Ascending aorta (tissue), 2 donors: ENCODE measurements at places on chromosomes 6 and 20. TPM values are rescaled to one million over a fixed set of nuclear protein-coding genes. Genes with fewer than 3 reads are reported as not detected.

Gene SYCP2
- 60.9 TPM for total RNA-seq

Gene BIRC7
- not detected for total RNA-seq

Gene FAM209B
- total RNA-seq, result not detected

Gene MAFB
- 84.6 TPM for total RNA-seq

Gene HBS1L
- total RNA-seq, result 9.8 TPM

Gene TGM3
- not detected for total RNA-seq

Gene SNAI1
- total RNA-seq, result 64.4 TPM

Gene KIF16B
- total RNA-seq, result 6.3 TPM

Gene OOEP
- total RNA-seq, result not detected

Gene CDK19
- total RNA-seq, result 5.2 TPM

Gene HLA-DRB5
- 19.9 TPM for total RNA-seq

Gene WFDC10B
- total RNA-seq, result not detected

Gene IYD
- total RNA-seq, result under 0.01 TPM

Gene MOG
- not detected for total RNA-seq

Gene MCCD1
- total RNA-seq, result not detected

Gene NR2E1
- total RNA-seq, result not detected

Gene GGTLC1
- not detected for total RNA-seq

Gene COL9A1
- 0.21 TPM for total RNA-seq

Gene MYMX
- 13.9 TPM for total RNA-seq

Gene LHFPL5
- not detected for total RNA-seq

Gene JAG1
- 101 TPM for total RNA-seq

Gene C6orf163
- total RNA-seq, result not detected

Gene ZKSCAN4
- total RNA-seq, result 3.1 TPM

Gene NFATC2
- 7.9 TPM for total RNA-seq

Gene TBX18
- total RNA-seq, result 81.0 TPM

Gene WFDC5
- not detected for total RNA-seq

Gene TBXT
- not detected for total RNA-seq

Gene GPR6
- not detected for total RNA-seq

Gene DOK5
- total RNA-seq, result not detected

Gene HLA-C
- total RNA-seq, result 921 TPM

Gene LY6G6F
- total RNA-seq, result not detected

Gene ZSCAN23
- not detected for total RNA-seq

Gene FOXF2
- total RNA-seq, result 5.2 TPM

Gene PDSS2
- 0.85 TPM for total RNA-seq

Gene CFAP61
- total RNA-seq, result not detected

Gene NCOA5
- total RNA-seq, result 70.4 TPM

Gene HLA-DQA2
- 2.2 TPM for total RNA-seq

Gene TPMT
- 1.6 TPM for total RNA-seq

Gene VSX1
- total RNA-seq, result not detected

Gene DLL1
- total RNA-seq, result 16.5 TPM

Gene HLA-DRA
- 220 TPM for total RNA-seq
